ENCODE measurements at places on chromosomes 6 and 20.
A peak's percentile ranks its signal among the peaks of the same experiment; 100 is the strongest.

DNA sequence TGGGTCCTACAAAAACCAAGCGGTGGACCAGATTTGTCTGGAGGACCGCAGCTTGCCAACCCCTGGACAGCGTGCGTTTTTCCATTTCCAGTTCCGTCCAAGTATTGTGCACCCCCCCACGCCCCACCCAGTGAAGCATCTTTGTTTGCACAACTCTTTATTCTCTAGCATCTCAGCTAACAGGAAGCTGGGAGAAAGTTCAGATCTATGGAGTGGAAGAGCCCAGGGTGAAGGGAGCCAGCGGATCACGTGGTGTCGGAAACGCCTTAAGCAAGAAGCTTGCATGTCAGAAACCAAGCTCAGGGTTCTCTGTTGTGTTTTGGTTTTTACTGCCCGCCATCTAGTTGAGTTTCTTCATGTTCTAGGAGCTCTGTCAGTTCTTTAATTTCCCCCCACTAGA is 29.9 kb downstream of the ARID1B start:
- no peak for DNase-seq
- no peak overlapping the region for H3K4me3 ChIP-seq
- no peaks in the 10 kb centered on the region for H3K36me3 ChIP-seq
- H3K4me1 ChIP-seq = no peaks in the 10 kb centered on the region
- H3K27ac ChIP-seq = no peak overlapping the region

GRCh38 chr6:29705389-29706231 is 17.6 kb upstream of the HLA-F start:
- H3K4me3 ChIP-seq = no peak overlapping the region
- H3K27ac ChIP-seq = no peak overlapping the region
- no peak for DNase-seq
- 0 out of 2 replicates have a peak, but pooled peaks cover 4% of the 10 kb centered on the region for H3K27me3 ChIP-seq
- H3K4me1 ChIP-seq = peaks cover 8% of the 10 kb centered on the region

GRCh38 chr20:2130683-2131082 is 29.1 kb downstream of the STK35 start:
- H3K36me3 ChIP-seq = no peaks in the 10 kb centered on the region
- H3K4me3 ChIP-seq = no peak overlapping the region
- no peaks in the 10 kb centered on the region for H3K4me1 ChIP-seq
- H3K27ac ChIP-seq = no peak overlapping the region
- DNase-seq = no peak

GRCh38 chr6:3309391-3310050 is 50.8 kb downstream of the PSMG4 start:
- H3K4me1 ChIP-seq = no peaks in the 10 kb centered on the region
- H3K4me3 ChIP-seq = no peak overlapping the region
- no peaks in the 10 kb centered on the region for H3K36me3 ChIP-seq
- peak overlapping the region; percentile 4 for H3K27ac ChIP-seq
- no peaks in the 10 kb centered on the region for H3K27me3 ChIP-seq

DNA sequence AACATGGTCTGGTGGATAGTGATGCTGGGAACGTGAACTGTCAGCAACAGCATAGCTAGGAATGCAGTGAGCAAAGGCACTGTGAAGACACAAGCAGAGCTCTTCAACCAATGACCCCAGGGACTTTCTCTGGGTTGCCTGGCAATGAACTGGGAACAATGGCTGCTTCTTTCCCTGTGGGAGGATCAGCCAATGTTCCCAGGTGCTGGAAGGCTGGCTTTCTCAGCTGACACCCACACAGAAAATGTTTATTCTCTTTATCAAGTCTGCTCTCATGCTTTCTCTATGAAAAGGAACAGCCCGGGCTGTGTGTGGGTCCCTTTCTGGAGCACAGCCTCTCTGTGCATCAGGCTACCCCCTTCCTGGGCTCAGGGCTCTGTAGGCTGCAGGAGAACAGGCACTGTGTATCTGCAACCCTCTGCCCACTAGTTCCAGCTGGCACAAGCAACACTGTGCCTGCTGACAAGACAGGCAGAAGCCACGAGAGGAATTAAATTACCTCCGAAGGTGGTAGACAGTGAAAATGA is 54.2 kb downstream of the HFE start:
- H3K4me3 ChIP-seq = no peak overlapping the region
- no peaks in the 10 kb centered on the region for H3K4me1 ChIP-seq
- no peak overlapping the region for H3K27ac ChIP-seq
- no peaks in the 10 kb centered on the region for H3K36me3 ChIP-seq
- DNase-seq = no peak

GRCh38 chr6:127718694-127719093 is 141.7 kb downstream of the C6orf58 start:
- H3K36me3 ChIP-seq = no peaks in the 10 kb centered on the region
- no peak overlapping the region for H3K27ac ChIP-seq
- no peaks in the 10 kb centered on the region for H3K4me1 ChIP-seq
- H3K4me3 ChIP-seq = no peak overlapping the region
- H3K27me3 ChIP-seq = no peaks in the 10 kb centered on the region
- DNase-seq = no peak

- no peak overlapping the region for H3K4me3 ChIP-seq
- DNase-seq = no peak
- H3K36me3 ChIP-seq = no peaks in the 10 kb centered on the region
- H3K27ac ChIP-seq = no peak overlapping the region
These were observed 40.1 kb upstream of the CARMIL1 start for GRCh38 chr6:25239059-25239458.

DNA sequence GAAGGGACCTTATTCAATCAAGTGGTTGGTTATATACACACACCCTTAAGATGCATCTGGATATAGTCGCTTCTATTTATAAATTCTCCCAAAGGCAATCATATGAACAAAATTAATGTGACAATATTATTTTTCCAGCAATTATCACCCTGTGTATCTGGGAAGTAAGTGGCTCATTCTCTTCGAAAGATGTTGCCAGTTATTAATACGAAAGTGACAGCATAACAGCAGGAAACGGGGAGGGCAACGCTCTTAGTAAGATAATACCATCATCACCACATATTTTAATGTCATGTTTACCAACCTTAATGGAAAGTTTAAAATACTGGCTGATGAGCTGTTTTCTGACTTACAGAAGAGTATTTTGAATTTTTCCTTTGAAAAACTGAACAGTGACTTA is 697.2 kb upstream of the AGPAT4 start:
- H3K27me3 ChIP-seq = no peaks in the 10 kb centered on the region
- no peak overlapping the region for H3K4me3 ChIP-seq
- DNase-seq = no peak
- H3K4me1 ChIP-seq = no peaks in the 10 kb centered on the region

- H3K36me3 ChIP-seq = no peaks in the 10 kb centered on the region
- no peak overlapping the region for H3K27ac ChIP-seq
- no peaks in the 10 kb centered on the region for H3K4me1 ChIP-seq
- DNase-seq = no peak
- no peaks in the 10 kb centered on the region for H3K27me3 ChIP-seq
These were observed 143.8 kb downstream of the CDK19 start for GRCh38 chr6:110671447-110671846.

DNA sequence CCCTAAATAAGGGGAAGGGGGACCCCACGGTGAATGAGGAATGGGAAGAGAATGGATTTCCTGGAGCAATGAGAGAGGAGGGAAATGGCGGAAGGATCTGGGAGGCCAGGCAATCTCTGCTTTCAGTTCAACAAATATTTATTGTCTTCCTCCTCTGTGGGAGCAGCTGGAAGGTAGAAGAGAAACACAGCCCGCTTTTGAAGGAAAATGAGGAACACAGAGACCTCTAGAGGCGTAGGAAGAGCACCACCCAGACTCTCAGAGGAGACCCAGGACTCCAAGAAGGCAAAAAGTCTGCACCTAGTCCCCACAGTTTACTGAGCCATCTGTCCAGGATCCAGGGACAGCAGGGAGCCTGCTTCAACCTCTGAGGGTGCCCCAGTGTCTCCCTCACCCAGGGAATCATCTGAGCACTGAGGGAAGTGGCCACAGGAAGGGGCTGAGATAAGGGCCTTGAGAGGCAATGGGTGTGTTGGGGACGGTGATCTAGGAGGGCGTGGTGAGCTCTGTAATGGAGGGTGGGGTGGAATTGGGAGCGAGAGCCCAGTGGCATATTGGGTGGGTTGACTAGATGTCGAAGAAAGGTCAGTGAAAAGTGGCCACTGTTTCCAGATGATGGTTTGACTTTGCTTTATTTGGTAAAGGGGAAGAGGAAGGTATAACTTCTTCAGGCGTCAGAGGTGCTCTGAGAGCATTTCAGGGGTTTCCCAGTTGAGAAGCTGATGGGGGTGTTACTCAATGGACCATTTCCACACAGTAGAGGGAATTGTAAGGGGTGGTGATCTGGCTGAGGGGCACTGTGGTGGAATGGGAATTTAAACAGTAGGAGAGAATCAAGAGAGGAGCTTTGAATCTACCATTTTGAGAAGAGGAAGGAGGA is 610 bp downstream of the PSORS1C1 start:
- no peaks in the 10 kb centered on the region for H3K4me1 ChIP-seq
- H3K36me3 ChIP-seq = no peaks in the 10 kb centered on the region
- no peak for DNase-seq
- H3K27me3 ChIP-seq = peaks cover 84% of the 10 kb centered on the region

DNA sequence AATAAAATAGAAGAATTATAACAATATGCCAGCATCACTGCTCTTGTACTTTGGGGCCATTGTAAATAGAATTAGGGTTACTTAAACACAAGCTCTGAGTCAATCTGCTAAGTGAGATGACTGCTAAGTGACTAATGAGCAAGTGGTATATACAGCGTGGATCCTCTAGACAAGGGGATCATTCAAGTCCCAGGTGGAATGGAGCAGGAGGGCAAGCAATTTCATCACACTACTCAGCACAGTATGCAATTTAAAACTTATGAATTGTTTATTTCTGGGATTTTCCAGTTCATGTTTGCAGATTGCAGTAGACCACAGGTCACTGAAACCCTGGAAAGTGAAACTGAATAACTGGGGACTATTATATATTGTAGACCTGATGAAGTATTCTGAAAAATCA is 235.3 kb downstream of the BTBD3 start:
- no peaks in the 10 kb centered on the region for H3K36me3 ChIP-seq
- no peaks in the 10 kb centered on the region for H3K27me3 ChIP-seq
- DNase-seq = no peak

GRCh38 chr6:16331384-16332174 is 93.2 kb downstream of the GMPR start:
- H3K36me3 ChIP-seq = no peaks in the 10 kb centered on the region
- peak overlapping the region; percentile 58 for H3K27ac ChIP-seq
- H3K27me3 ChIP-seq = no peaks in the 10 kb centered on the region

- H3K27me3 ChIP-seq = no peaks in the 10 kb centered on the region
- H3K4me1 ChIP-seq = no peaks in the 10 kb centered on the region
- no peak overlapping the region for H3K4me3 ChIP-seq
- H3K27ac ChIP-seq = no peak overlapping the region
These were observed 28.7 kb downstream of the SMPDL3A start for GRCh38 chr6:122817766-122818165.

DNA sequence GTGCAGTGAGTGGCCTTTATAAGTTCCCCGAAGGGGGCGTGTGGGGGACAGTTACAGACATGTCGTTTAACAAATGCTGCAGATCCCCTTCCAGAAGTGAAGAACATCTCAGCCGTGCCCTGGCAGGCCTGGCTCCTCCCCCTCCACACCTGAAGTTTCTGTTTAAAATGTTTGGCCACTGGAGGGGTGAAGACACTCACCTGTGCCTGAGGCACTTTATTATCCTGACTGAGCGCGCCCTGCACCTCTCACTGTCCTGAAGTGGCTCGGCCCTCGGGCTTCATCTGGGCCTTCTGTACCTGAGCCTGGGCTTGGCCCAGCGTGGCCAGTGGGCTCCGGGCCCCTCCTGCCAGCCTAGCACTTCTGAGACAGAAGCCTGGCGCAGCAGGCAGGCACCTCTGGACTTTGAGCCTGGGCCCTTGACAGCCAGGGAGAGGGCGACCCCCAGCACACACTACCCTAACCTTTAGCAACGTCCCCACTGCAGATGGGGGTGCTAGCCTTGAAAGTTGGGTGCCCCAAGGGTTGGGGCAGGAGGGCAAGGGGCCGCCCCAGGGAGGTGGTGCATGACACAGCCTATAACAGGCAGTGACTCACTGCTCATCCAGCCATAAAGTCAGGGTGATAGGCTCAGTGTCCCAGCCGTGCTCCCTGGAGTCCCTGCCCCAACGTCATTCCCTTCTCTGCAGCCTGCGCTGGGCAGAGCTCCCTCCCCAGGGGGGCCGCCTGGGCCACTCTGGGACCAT is 13.6 kb upstream of the GATA5 start:
- H3K27ac ChIP-seq = no peak overlapping the region
- no peaks in the 10 kb centered on the region for H3K36me3 ChIP-seq
- H3K4me1 ChIP-seq = no peaks in the 10 kb centered on the region
- H3K27me3 ChIP-seq = peaks cover 100% of the 10 kb centered on the region

DNA sequence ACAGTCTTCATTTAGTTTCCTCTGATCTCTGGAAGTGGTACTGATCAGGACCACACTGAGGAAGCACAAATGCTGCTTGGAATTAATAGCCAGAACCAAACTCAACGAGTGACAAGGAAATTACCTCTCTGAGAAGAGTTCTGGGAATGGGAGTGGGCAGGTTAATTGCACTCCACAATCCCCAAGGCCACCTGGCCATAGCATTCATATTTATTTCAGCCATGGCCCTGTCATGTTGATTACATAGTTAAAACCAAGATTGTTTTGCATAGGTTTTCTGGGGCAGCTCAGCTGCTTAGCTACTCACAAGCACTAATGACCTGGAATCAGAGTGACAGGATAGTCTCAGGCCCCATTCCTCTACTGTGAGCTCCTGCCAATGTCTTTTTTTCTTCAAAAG is 230.2 kb upstream of the RIMS1 start:
- no peak overlapping the region for H3K4me3 ChIP-seq
- H3K4me1 ChIP-seq = no peaks in the 10 kb centered on the region
- no peaks in the 10 kb centered on the region for H3K27me3 ChIP-seq
- no peak overlapping the region for H3K27ac ChIP-seq
- DNase-seq = no peak

DNA sequence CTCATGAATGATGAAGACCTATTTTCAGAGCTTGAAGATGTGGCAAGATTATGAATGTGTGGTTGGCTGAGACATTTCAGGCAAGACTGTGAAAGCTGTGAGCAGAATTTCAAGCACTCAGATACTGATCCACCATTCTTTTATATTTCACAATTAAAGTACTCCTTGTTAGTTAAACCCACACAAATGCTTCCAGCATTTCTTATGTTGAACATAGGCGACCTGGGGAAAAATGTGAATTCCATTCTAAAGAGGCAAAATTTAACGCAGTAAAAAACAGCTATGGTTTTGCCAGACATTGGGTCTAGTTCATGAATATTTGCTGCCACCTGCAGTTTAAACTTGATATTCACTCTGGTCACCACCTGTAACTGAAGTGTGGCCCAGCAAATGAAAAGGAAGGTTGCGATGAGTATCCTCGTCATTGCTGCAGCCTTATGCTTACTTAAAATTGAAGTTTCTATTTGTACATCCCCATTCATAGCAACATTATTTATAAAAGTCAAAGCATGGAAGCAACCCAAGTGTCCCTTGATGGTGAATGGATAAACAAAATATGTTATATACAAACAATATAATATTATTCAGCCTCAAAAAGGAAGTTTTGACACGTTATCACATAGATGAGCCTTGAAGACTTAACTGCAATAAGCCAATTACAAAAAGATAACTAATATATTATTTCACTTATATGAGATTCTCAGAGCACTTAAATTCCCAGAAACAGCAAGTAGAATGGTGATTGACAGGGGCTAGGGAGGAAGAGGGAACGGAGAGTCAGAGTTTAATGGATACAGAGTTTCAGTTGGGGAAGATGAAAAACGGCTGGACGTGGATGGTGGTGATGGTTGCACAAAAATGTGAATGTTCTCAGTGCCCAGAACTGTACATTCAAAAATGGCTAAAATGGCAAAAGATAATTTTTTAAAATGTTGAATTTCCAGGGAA is 32.4 kb upstream of the FAM184A start:
- H3K27me3 ChIP-seq = no peaks in the 10 kb centered on the region
- H3K27ac ChIP-seq = no peak overlapping the region
- peak overlapping the region; percentile 29 for H3K4me3 ChIP-seq
- peak; percentile 71 for DNase-seq
- H3K36me3 ChIP-seq = no peaks in the 10 kb centered on the region
